CD4-positive, CD25-positive, alpha-beta regulatory T cell (primary cell): ENCODE measurements at places on chromosomes 4 and X.
A peak's percentile ranks its signal among the peaks of the same experiment; 100 is the strongest.

- no peak for DNase-seq
Measured at GRCh38 chr4:186169945-186170802, 21.2 kb upstream of the CYP4V2 start.

DNA sequence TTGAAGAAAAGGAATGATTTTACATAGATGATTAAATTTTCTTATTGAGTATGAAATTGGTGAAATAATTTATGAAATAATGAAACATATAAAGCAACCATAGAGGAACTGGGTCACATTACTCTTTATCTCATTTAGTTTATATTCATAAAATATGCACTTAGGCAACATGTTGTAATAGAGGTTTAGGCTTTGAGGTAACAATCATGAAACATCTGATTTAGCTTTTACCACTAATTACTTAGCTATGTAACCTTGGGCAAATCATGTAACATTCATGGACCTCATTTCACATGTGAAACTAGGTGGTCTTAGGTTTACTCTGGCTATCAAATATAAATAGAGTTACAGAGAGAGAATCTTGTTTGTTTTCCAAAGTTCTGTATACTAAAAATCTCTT, 54.5 kb upstream of the SMARCA5 start:
- no peak for DNase-seq

GRCh38 chrX:78527263-78527662, 131.9 kb downstream of the RTL3 start:
- DNase-seq: peak; percentile 17

DNA sequence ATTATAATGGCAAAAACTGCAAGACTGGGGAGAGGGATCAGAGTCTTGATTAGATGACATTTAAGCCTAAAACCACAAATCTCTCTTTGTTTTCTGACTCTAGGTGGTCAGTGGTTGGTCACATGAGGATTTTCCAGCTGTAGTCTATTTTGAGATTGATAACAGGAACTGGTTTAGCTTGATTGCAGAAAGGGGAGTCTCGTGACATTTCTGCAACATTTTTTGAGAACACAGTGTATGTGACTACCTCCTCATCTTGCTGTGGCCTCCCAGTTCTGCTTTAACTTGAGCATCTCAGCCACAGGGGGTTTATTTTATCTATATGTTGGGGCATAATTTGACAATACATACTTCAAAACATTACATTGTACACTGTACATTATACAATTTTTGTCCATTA, 726.4 kb upstream of the MAGEB2 start:
- no peak for DNase-seq

DNA sequence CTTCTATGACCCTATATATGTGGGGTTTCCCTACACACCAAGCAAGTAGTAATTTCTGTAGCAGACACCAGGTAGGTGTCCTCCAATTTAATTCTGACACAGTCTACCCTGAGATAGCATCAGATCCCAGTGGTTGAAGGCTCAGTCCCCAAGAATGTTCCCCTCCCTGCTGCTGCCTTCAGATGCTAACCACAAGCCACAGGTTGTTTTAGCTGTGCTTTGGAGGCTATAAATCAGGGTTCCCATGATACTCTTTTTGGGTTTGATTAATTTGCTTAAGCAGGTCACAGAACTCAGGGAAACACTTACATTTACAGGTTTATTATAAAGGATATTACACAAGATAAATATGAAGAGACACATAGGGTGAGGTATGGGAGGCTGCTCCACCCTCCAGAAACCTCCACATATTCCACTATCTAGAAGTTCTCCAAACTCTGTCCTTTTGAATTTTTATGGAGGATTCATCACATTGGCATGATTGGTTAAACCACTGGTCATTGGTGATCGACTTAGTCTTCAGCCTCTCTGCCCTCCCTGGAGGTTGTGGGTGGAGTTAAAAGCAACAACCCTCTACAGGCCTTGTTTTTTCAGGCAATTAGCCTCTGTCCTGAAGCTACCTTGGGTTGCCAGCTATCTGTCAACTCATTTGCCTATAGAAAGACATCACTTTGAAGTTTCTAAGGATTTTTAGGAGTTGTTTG, 50.8 kb downstream of the GRIA2 start:
- no peak for DNase-seq

- no peak for DNase-seq
Measured at GRCh38 chr4:116018831-116019230, 905.4 kb upstream of the NDST4 start.

GRCh38 chrX:48754238-48754637, 7.3 kb upstream of the GLOD5 start:
- no peak for DNase-seq
